ENCODE measurements at places on chromosomes 3 and 15. TPM values are rescaled to one million over a fixed set of nuclear protein-coding genes. Genes with fewer than 3 reads are reported as not detected.

Gene LRRN1
- total RNA-seq, result not detected

Gene SNRK
- 127 TPM for total RNA-seq

Gene ZNF501
- 2.4 TPM for total RNA-seq

Gene LMOD3
- total RNA-seq, result not detected

Gene ERICH6
- total RNA-seq, result 0.92 TPM

Gene MUC20
- total RNA-seq, result 6.4 TPM

Gene SLC28A1
- not detected for total RNA-seq

Gene CSTA
- 1.3 TPM for total RNA-seq

Gene DPPA4
- not detected for total RNA-seq

Gene ZMYND10
- 1.1 TPM for total RNA-seq

Gene CPA3
- 0.57 TPM for total RNA-seq

Gene NPHP3
- total RNA-seq, result 26.1 TPM

Gene LDHAL6B
- total RNA-seq, result not detected

Gene STXBP5L
- total RNA-seq, result not detected

Gene IQGAP1
- 157 TPM for total RNA-seq

Gene NPRL2
- total RNA-seq, result 29.1 TPM

Gene AHSG
- not detected for total RNA-seq

Gene CLDN16
- not detected for total RNA-seq

Gene PRTG
- total RNA-seq, result not detected

Gene KBTBD13
- not detected for total RNA-seq

Gene DUOXA2
- not detected for total RNA-seq

Gene FBXO40
- total RNA-seq, result not detected

Gene PCLAF
- 0.85 TPM for total RNA-seq

Gene RAMAC
- 16.4 TPM for total RNA-seq

Gene CCDC39
- total RNA-seq, result not detected

Gene LRRC3B
- not detected for total RNA-seq

Gene CCDC9B
- total RNA-seq, result 5.3 TPM

Gene GRAMD2A
- not detected for total RNA-seq

Gene TM4SF1
- total RNA-seq, result not detected

Gene CHCHD6
- 10.5 TPM for total RNA-seq

Data from T-helper 17 cell (primary cell).